Pancreas (tissue), 10 donors: ENCODE measurements at places on chromosomes 1 and 21. TPM values are rescaled to one million over a fixed set of nuclear protein-coding genes. Genes with fewer than 3 reads are reported as not detected.

Gene KCNH1
- 0.46 TPM for polyA plus RNA-seq

Gene CAMSAP2
- 4.7 TPM for polyA plus RNA-seq

Gene PLA2G2A
- polyA plus RNA-seq: 6.7 TPM

Gene FMOD
- polyA plus RNA-seq: 3.8 TPM

GRCh38 chr1:209156991-209157390, 426.5 kb upstream of the CAMK1G start:
- no peaks in the 10 kb centered on the region for H3K4me1 ChIP-seq
- no peak for DNase-seq
- no peaks in the 10 kb centered on the region for H3K27me3 ChIP-seq

DNA sequence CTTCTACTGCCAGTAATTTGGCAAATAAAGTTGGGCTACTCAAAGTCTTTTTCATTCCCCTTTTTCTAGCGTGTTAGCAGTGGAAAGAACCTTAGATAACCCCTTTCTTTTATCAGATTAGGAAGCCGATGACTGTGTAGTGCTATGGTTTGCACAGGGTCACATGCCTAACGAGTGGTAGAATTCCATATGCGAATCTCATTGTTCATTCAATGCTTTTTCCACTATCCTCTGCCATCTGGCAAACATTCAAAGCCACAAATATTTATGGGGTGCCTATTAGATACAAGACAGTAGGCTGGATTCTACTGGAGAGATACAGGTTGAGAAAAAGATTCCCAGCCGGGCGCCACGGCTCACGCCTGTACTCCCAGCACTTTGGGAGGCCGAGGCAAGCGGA, 14.9 kb upstream of the IER5 start:
- no peak for DNase-seq
- H3K27ac ChIP-seq: no peak overlapping the region
- H3K4me3 ChIP-seq: no peak overlapping the region

GRCh38 chr1:85884372-85885035, 176.3 kb upstream of the ZNHIT6 start:
- DNase-seq: no peak
- H3K4me3 ChIP-seq: no peak overlapping the region
- H3K36me3 ChIP-seq: no peaks in the 10 kb centered on the region
- no peak overlapping the region for H3K27ac ChIP-seq
- H3K27me3 ChIP-seq: no peaks in the 10 kb centered on the region

- no peak for DNase-seq
- H3K27ac ChIP-seq: no peak overlapping the region
- no peaks in the 10 kb centered on the region for H3K36me3 ChIP-seq
- H3K27me3 ChIP-seq: no peaks in the 10 kb centered on the region
Observed at GRCh38 chr1:50152236-50152635, 43.5 kb downstream of the ELAVL4 start.

- no peaks in the 10 kb centered on the region for H3K36me3 ChIP-seq
- no peaks in the 10 kb centered on the region for H3K27me3 ChIP-seq
- DNase-seq: peak; percentile 56
- no peaks in the 10 kb centered on the region for H3K4me1 ChIP-seq
- H3K27ac ChIP-seq: no peak overlapping the region
- no peak overlapping the region for H3K4me3 ChIP-seq
Observed at GRCh38 chr1:33045246-33045645, 8.6 kb upstream of the AK2 start.

GRCh38 chr1:110626889-110627288, 20.7 kb upstream of the KCNA2 start:
- no peak overlapping the region for H3K27ac ChIP-seq
- H3K27me3 ChIP-seq: no peaks in the 10 kb centered on the region
- no peak for DNase-seq
- H3K36me3 ChIP-seq: no peaks in the 10 kb centered on the region

DNA sequence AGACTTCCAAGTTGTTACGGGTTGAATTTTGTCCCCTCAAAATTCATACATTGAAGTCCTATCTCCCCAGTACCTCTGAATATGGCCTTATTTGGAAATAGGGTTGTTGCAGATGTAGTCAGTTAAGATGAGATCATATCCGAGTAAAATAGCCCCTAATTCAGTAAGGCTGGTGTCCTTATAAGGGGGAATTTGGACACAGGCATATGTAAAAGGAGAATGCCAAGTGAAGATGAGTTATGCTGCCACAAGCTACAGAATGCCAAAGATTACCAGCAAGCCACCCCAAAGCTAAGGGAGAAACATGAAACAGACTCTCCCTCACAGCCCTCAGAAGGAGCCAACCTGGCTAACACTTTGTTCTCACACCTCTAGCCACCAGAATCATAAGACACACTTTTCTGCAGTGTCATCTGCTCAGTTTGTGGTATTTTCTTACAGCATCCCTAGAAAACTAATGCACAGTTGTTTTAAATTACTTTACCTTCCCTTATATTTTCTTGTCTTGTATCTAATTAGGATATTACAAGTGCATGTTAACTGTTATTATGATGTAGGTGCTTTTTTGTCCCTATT, 43.3 kb upstream of the PRDX6 start:
- no peak for DNase-seq
- H3K4me1 ChIP-seq: peaks cover 26% of the 10 kb centered on the region
- no peak overlapping the region for H3K27ac ChIP-seq
- no peaks in the 10 kb centered on the region for H3K36me3 ChIP-seq

GRCh38 chr1:117570988-117571409, 34.8 kb upstream of the TENT5C start:
- H3K4me3 ChIP-seq: no peak overlapping the region
- H3K27me3 ChIP-seq: no peaks in the 10 kb centered on the region
- no peak for DNase-seq
- H3K36me3 ChIP-seq: no peaks in the 10 kb centered on the region

DNA sequence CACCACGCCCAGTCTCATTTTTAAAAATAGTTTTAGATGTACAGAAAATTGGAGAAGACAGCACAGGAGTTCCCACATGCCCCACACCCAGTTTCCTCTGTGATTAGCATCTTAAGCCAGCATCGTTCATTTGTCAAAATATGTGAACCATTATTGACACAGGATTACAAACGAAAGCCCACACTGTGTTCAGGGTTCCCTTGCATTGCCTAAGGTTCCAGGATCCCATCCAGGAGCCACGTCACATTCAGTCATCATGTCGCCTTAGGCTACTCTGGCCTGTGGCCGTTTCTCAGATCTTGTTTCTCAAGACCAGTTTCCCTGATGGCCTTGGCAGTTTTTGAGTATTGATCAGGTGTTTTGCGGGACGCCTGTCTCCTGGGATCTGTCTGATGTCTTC, 34.7 kb upstream of the TNFRSF1B start:
- no peaks in the 10 kb centered on the region for H3K4me1 ChIP-seq
- no peak for DNase-seq
- no peak overlapping the region for H3K27ac ChIP-seq
- H3K4me3 ChIP-seq: no peak overlapping the region
- H3K27me3 ChIP-seq: no peaks in the 10 kb centered on the region
- no peaks in the 10 kb centered on the region for H3K36me3 ChIP-seq

- H3K36me3 ChIP-seq: no peaks in the 10 kb centered on the region
- H3K4me1 ChIP-seq: no peaks in the 10 kb centered on the region
- no peak for DNase-seq
- H3K27ac ChIP-seq: no peak overlapping the region
- H3K4me3 ChIP-seq: no peak overlapping the region
Observed at GRCh38 chr1:4756851-4757580, 102.6 kb downstream of the AJAP1 start.

GRCh38 chr1:73331726-73332125, 866.2 kb downstream of the LRRIQ3 start:
- no peaks in the 10 kb centered on the region for H3K4me1 ChIP-seq
- no peak overlapping the region for H3K27ac ChIP-seq
- no peaks in the 10 kb centered on the region for H3K27me3 ChIP-seq
- no peaks in the 10 kb centered on the region for H3K36me3 ChIP-seq
- no peak for DNase-seq

- no peak overlapping the region for H3K27ac ChIP-seq
- no peak overlapping the region for H3K4me3 ChIP-seq
- no peaks in the 10 kb centered on the region for H3K4me1 ChIP-seq
- peaks cover 21% of the 10 kb centered on the region for H3K36me3 ChIP-seq
- no peak for DNase-seq
Observed at GRCh38 chr1:7808253-7808844, 24.3 kb downstream of the PER3 start.

DNA sequence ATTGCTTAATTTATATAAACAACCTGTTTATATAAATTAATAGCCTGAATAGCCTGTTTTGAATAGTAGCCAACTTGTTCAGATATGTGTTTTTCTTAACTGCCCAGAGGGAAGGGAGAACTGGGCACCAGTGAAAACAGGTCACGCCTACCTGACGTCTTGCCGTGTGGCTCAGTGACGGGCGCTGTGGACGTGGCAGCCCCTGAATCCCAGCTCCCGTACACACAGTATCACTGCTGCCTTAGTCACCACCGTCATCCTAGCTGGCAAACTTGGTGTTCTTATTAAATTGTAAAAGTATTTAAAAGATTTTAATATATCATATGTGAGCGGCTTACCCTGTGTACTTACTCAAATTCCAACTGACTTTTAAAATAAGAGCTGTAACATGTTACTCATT, 35.4 kb upstream of the TRAPPC10 start:
- H3K27ac ChIP-seq: no peak overlapping the region
- no peak overlapping the region for H3K4me3 ChIP-seq
- H3K27me3 ChIP-seq: no peaks in the 10 kb centered on the region
- H3K36me3 ChIP-seq: peaks cover 18% of the 10 kb centered on the region

DNA sequence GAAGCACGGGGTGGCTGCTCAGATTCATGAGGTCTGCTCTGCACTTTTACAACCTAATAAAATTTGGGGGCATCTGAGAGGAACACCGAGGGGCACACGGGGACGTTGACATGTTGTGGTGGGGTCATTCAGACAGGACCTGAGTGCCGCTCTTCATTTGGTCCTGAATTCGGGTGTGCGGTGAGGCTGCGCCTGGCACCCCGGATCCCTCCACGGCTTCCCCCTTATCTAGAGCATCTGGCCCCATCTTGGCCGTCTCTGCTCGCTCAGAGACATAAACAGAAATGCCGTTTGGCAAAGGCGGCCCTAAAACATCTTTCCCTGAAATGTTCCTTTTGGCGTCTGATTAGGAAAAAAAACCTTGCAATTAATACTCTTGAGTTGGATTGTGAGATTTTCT, 157.2 kb downstream of the PRDM16 start:
- no peak overlapping the region for H3K4me3 ChIP-seq
- no peaks in the 10 kb centered on the region for H3K36me3 ChIP-seq
- no peak for DNase-seq
- no peak overlapping the region for H3K27ac ChIP-seq
- H3K4me1 ChIP-seq: peaks cover 21% of the 10 kb centered on the region
- H3K27me3 ChIP-seq: no peaks in the 10 kb centered on the region

DNA sequence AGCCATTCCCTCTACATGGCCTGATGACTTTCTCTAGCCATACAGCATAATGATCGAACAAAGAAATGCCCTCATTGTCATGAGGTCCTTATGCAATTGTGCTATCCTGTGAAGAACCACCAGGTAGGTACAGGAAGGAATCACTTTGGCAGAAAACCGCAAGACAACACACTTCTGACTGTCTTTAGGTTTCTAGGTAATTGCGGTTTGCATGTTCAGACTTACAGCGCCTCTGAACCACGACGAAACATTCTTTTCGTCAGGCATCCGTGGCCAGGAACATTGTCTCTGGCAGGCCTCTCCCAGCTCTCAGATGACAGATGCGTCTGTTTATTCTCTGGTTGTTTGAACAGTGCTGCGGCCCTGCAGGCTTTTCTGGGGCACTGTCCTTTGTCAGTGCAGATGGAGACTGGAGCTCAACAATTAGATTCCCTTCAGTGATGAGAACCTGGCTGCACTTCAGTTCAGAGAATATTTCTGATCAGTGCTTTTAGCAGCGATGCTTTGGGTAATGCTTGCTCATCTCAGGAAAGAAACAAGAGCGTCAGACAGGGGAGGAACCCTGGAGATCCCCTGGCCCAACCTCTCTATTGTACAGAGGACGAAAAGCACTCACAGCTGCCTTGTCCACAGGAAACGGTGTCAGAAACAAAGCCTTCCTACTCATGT, 63.4 kb downstream of the B3GALT5 start:
- H3K27me3 ChIP-seq: no peaks in the 10 kb centered on the region
- no peak for DNase-seq
- H3K27ac ChIP-seq: peak overlapping the region; percentile 37
- no peak overlapping the region for H3K4me3 ChIP-seq

- H3K4me1 ChIP-seq: no peaks in the 10 kb centered on the region
- no peaks in the 10 kb centered on the region for H3K27me3 ChIP-seq
- H3K27ac ChIP-seq: no peak overlapping the region
- no peaks in the 10 kb centered on the region for H3K36me3 ChIP-seq
Observed at GRCh38 chr1:197801684-197802083, 26.4 kb upstream of the DENND1B start.

GRCh38 chr1:145747398-145748247, 28.3 kb downstream of the CD160 start:
- H3K36me3 ChIP-seq: peaks cover 14% of the 10 kb centered on the region
- H3K4me1 ChIP-seq: no peaks in the 10 kb centered on the region
- H3K27me3 ChIP-seq: no peaks in the 10 kb centered on the region
- no peak for DNase-seq
- H3K4me3 ChIP-seq: no peak overlapping the region
- H3K27ac ChIP-seq: no peak overlapping the region

GRCh38 chr1:198467907-198468306, 72.6 kb downstream of the ATP6V1G3 start:
- no peak overlapping the region for H3K27ac ChIP-seq
- no peak overlapping the region for H3K4me3 ChIP-seq
- H3K27me3 ChIP-seq: no peaks in the 10 kb centered on the region
- H3K4me1 ChIP-seq: no peaks in the 10 kb centered on the region

- no peak for DNase-seq
- H3K36me3 ChIP-seq: no peaks in the 10 kb centered on the region
- no peak overlapping the region for H3K27ac ChIP-seq
- H3K27me3 ChIP-seq: no peaks in the 10 kb centered on the region
Observed at GRCh38 chr1:210828996-210829596, 304.9 kb downstream of the KCNH1 start.

GRCh38 chr1:190212450-190212849, 265.2 kb downstream of the BRINP3 start:
- no peak overlapping the region for H3K27ac ChIP-seq
- H3K27me3 ChIP-seq: no peaks in the 10 kb centered on the region
- no peaks in the 10 kb centered on the region for H3K36me3 ChIP-seq
- H3K4me3 ChIP-seq: no peak overlapping the region

DNA sequence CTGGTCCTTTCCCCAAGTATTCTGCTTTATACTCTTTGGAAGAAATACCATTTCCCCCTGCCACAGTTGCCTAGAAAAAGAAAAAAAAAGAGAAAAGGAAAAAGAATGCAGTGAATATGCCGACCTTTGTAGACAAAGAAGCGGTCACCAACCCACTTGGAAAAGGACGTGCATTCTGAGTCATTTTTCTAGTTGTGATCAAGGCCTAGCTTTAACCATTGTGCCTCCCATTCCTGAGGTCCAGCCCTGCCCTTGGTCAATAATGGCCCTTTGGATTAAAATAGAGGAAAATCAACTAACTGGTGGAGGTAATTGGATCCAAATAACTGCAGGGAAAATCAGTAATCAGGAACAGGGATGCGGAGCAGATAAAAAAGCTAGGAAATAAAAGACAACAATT, 24.8 kb downstream of the S1PR1 start:
- no peaks in the 10 kb centered on the region for H3K4me1 ChIP-seq
- H3K27me3 ChIP-seq: no peaks in the 10 kb centered on the region
- H3K4me3 ChIP-seq: no peak overlapping the region
- H3K27ac ChIP-seq: no peak overlapping the region

- no peak for DNase-seq
- no peaks in the 10 kb centered on the region for H3K27me3 ChIP-seq
- H3K36me3 ChIP-seq: no peaks in the 10 kb centered on the region
- no peak overlapping the region for H3K4me3 ChIP-seq
- peaks cover 9% of the 10 kb centered on the region for H3K4me1 ChIP-seq
Observed at GRCh38 chr1:1061682-1062345, 12.3 kb downstream of the RNF223 start.
